ENCODE measurements at places on chromosomes 16 and 17.

DNA sequence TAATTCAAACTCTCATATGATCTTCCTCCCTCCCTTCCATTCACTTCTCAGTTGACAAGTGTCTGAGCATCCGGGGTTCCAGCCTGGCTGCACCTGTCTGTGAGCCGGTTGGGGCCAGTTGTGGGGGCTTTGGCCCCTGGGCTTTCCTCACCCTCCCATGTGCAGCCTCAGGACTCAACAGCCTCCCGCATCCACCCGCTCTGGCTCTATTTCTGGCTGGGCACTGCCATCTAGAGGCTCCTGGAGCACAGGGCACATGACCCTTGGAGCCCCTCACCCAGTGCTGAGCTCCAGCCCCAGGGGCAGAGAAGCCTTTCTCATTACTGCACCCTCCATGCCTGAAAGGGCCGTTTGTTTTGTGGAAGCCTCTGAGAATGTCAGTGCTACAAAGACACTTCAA, 43.3 kb downstream of the HAPSTR1 start:
- no peak for DNase-seq

- DNase-seq, result no peak
Measured at GRCh38 chr17:58412961-58413586, 4.3 kb downstream of the RNF43 start.

DNA sequence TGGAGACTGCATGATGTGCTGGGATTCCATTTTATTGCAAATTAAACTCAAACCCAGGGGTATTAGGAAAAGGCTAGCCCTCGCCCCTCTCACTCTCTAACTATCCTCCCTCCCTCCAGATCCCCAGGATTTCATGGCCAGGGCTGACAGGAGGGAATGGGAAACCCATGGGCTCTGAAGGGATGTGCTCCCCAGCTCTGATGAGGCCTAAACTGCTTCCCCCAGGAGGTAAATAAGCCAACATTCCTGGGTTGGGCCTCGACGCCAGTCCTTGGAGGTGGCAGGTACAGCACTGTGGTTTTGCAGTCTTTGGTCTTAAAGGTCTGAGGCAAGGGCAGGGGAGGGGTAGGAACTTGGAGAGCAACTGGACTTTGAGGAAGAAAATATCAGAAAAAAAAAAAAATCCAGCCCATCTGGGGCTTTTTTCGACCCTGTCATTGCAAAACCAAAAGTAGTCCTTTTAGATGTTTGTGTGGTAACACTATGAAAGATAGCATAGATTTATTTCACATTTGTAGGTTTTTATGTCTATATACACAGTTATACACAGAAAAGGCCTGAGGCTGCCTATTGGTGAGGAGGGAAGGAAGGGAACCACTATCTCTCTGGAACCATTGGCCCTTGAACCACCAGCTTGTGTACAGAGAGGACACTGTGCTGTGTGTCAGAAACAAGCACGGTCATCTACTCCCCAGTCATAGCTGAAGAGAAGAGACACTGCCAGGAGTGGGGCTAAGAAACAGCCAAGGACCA, 12.0 kb downstream of the C17orf113 start:
- DNase-seq, result no peak

DNA sequence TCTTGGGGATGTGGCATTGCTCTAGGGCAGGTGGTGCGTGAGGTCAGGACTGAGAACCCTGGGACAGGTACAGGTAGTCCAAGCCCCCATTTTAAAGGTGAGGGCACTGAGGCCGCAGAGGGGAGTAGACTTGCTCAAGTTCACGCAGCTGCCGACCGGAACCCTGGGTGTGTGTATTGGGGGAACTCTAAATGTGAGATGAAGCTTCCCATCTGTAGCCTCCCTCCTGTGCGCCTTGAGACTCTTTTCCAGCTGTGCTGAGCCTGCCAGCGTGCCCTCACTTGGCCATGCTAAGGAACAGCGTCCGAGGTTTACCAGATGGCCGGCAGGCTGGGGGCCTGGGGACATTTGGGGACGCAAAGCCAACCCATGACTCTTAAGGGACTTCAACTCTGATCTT, 79.0 kb upstream of the CDC42EP4 start:
- no peak for DNase-seq

- no peak for DNase-seq
Measured at GRCh38 chr17:49260817-49261291, 30.3 kb upstream of the PHOSPHO1 start.

- no peak for DNase-seq
Measured at GRCh38 chr17:43702637-43703036, 40.9 kb upstream of the MEOX1 start.

DNA sequence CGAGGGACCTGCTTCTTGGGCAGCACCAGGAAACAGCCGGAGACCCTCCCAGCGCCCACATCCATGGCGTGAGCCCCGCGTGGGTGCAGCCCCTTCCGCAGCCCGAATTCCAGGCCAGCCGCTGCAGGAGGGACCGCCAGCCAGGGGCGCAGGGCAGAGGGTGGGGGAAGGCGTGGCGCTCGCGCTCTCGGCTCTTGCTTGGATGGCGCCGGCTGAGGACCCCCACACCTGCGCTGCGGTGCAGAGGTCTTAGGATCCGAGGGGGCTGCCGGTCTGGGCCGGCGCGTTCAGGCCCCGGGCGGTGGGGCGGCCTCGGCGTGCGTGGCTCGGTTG, 28.8 kb downstream of the ACTG1 start:
- DNase-seq, result no peak

DNA sequence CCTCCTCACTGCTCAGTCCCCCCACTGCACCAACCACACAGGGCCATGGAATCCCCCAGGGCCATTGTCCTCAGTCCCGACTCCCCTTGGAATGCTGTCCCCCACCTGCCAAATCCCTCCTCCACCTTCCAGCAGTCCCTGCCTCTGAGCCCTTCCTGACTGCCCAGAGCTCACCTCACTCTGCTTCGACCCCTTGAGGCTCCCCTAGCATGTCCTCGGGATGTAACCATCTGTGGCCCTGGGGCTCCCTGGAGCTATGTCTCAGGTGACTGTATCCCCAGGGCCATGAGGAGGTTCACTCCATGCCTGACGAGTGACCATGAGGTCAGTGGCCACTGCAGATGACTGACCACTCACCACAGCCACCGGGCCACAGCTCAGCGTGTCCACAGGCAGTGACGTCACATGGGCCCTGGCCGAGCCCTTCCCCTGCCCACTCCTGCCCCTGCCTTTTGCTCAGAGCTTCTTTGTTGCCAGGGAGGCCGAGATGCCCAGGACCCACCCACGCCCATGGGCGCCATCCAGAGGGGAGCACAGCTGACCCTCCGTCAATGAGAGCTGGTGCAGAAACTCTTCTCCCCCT, 7.7 kb upstream of the PIEZO1 start:
- DNase-seq, result no peak

GRCh38 chr17:37849617-37849972, 74.6 kb upstream of the TBC1D3K start:
- no peak for DNase-seq

GRCh38 chr17:64781014-64781756, 119.1 kb upstream of the SMURF2 start:
- DNase-seq, result peak; percentile 21

- DNase-seq, result no peak
Measured at GRCh38 chr16:20301840-20302239, 25.5 kb downstream of the GP2 start.

GRCh38 chr17:75077496-75078283, 10.1 kb upstream of the SLC16A5 start:
- DNase-seq, result no peak

- no peak for DNase-seq
Measured at GRCh38 chr17:55693254-55694216, 29.1 kb downstream of the TMEM100 start.

DNA sequence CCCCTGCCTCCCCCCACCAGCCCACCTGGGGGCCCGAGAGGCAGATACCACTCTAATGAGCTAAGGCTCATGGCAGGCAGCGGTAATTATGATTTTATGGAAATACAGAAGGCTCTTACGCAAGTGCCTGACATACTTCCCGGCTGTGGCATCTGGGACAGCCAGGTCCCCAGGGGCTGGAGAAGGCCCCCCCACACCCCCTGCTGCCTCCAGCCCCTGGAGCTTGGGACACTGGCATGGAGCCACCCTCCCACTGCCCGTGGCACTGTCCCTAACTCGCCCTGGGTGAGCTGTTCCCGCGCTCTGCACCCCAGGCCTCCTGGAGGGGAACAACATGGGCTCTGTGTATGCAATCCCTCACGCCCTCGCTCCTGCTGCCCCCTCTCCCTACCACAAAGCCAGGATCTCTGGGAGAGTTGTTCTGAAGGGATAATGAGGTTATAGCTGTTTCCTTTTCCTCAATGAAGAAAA, 5.4 kb upstream of the STAC2 start:
- DNase-seq, result no peak

- DNase-seq, result no peak
Measured at GRCh38 chr16:78624366-78624765, 524.9 kb downstream of the WWOX start.

DNA sequence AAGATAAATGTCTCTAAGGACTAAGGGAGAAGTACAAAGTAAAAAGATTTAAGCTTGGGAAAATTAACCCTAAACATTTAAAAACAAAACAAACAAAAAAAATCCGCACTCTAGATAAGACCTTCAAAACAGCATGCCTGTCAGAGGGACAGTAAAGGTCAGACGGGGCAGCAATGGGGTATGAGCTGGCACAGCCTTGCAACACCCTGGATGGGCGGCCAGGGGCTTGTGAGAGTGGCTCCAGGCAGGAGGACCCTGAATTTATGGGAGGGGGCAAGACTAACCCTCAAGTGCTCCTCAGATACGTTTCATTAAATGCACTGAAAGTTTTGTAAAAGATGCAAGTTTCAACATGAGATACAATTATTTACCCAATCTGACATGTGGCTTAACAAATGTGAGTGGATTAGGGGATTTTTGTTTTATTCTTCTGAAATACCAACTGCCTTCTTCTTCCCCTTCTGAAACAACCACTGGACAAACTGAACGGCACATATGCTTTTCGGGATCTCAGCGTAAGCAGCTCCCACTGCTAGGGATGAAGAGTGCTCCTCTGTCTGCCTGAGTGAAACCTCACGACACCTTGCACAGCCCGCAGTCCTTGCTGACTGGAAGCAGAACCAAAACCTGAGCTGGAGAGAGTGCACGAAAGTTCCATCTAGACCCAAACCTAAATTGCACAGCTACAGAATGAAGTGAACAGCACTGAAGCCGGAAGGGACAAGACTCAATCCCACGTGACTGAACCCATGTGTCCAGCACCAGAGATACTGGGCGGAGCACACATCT, 128.4 kb downstream of the ANKRD11 start:
- no peak for DNase-seq

- DNase-seq, result no peak
Measured at GRCh38 chr17:41010441-41010840, 1.5 kb upstream of the KRTAP3-1 start.

DNA sequence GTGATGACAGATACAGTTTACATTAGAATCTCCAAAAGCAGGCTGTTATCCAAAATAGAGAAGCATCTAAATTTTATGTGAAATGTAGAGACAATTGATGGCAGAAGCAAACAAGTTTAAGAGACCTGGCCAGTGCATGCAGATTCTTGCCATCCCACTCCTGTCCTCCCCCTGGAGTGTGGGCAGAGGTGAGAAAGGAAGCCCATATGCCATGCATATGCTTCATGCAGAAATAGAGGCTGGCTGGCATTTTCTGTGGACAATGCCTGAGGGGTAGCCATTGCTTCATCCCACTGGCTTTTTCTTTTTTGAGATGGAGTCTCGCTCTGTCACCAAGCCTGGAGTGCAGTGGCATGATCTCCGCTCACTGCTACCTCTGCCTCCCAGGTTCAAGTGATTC, 382.1 kb downstream of the RBFOX1 start:
- DNase-seq, result no peak

DNA sequence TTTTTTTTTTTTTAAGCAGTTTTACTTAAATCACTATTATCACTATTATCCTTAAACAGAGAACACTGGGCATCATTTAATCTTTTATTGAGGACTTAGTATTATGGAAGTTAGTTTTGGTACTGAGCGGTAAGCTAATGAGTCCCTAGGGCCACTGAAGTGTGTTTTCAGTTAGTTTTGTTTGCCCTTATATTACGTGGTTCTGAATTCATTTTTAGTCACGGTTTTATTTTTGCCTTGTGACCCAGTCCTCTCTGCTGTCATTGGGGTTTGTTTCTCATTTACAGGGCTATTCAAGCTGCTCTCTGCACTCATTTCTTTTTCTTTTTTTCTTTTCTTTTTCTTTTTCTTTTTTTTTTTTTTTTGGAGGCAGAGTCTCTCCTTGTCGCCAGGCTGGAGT, 17.3 kb downstream of the RABEP1 start:
- DNase-seq, result no peak

- DNase-seq, result no peak
Measured at GRCh38 chr16:23902748-23903414, 67.1 kb downstream of the PRKCB start.

GRCh38 chr17:34638526-34639260, 59.3 kb downstream of the TMEM132E start:
- no peak for DNase-seq

DNA sequence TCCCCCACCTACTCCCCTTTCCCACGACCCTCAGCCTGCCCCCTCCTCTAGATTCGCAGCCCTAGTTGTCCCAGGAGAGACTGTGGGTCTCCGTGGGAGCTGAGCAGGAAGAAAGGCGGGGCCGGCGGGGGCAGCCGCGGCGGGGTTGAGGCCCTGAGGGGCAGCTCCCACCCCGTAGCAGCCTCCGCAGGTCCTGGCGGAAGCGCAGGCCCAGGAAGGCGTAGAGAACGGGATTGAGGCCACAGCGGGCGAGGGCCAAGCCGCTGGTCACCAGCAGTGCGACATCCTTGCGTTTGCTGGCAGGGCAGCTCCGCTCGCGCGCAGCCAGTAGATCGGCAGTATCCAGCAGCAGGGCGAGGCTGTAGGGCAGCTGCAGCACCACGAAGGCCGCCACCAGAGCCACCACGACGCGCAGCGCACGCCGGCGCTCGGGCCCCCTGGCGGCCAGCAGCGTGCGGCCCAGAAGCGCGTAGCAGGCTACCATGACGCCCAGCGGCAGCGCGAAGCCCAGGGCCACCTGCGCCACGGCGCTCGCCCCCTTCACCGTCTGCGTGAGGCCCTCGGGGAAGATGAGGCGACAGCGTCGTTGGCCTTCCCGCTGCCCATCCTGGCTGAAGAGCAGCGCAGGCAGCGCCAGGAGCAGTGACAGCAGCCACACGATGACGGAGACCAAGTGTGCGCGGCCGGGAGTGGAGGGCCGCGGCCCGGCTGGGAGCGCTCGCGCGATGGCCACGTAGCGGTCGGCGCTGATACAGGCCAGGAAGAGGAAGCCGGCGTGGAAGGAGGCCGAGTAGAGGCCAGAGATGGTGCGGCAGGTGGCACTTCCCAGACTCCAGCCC, 1.9 kb downstream of the CCR10 start:
- DNase-seq, result peak; percentile 58
